ENCODE measurements at places on chromosomes 16 and 17. TPM values are rescaled to one million over a fixed set of nuclear protein-coding genes. Genes with fewer than 3 reads are reported as not detected.

AATK gene
- 6.0 TPM for total RNA-seq

CIBAR2 gene
- total RNA-seq, result not detected

TENT4B gene
- 12.5 TPM for total RNA-seq

CA5A gene
- total RNA-seq, result not detected

TMC6 gene
- 85.0 TPM for total RNA-seq

EVI2A gene
- not detected for total RNA-seq

RBFOX1 gene
- 1.4 TPM for total RNA-seq

DNA sequence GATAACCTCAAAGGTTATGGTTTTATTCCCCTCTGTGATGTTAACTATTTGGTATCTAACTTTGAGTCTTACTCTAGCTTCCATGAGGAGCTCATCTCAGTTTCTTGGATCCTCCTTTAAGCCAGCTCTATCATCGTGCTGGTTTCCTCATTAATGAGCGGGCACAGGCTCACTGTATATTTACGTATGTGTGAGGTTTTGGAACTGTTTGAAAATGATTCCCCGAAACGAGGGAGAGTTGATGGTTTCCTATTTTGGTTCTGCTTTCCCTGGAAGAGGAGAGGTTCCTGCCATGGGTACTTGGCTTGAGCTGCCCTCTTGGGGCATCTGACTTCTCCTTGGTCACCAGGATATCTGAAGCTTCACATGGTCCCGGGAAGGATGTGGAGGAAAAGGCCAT lies 32.7 kb upstream of the PIK3R6 start:
- no peaks in the 10 kb centered on the region for H3K36me3 ChIP-seq
- peaks cover 12% of the 10 kb centered on the region for H3K27me3 ChIP-seq
- no peak overlapping the region for H3K27ac ChIP-seq
- H3K4me3 ChIP-seq, result no peak overlapping the region
- no peak for DNase-seq
- peaks cover 3% of the 10 kb centered on the region for H3K4me1 ChIP-seq

GRCh38 chr16:11405331-11406176 lies 60.3 kb downstream of the RMI2 start:
- H3K36me3 ChIP-seq, result no peaks in the 10 kb centered on the region
- H3K27me3 ChIP-seq, result no peaks in the 10 kb centered on the region
- peak; percentile 43 for DNase-seq
- H3K4me3 ChIP-seq, result no peak overlapping the region
- peaks cover 5% of the 10 kb centered on the region for H3K4me1 ChIP-seq

- no peak overlapping the region for H3K27ac ChIP-seq
- peak overlapping the region; percentile 92 for H3K4me3 ChIP-seq
- no peak for DNase-seq
- peaks cover 5% of the 10 kb centered on the region for H3K27me3 ChIP-seq
Observed at GRCh38 chr17:38745545-38745944, 2.6 kb downstream of the PCGF2 start.

DNA sequence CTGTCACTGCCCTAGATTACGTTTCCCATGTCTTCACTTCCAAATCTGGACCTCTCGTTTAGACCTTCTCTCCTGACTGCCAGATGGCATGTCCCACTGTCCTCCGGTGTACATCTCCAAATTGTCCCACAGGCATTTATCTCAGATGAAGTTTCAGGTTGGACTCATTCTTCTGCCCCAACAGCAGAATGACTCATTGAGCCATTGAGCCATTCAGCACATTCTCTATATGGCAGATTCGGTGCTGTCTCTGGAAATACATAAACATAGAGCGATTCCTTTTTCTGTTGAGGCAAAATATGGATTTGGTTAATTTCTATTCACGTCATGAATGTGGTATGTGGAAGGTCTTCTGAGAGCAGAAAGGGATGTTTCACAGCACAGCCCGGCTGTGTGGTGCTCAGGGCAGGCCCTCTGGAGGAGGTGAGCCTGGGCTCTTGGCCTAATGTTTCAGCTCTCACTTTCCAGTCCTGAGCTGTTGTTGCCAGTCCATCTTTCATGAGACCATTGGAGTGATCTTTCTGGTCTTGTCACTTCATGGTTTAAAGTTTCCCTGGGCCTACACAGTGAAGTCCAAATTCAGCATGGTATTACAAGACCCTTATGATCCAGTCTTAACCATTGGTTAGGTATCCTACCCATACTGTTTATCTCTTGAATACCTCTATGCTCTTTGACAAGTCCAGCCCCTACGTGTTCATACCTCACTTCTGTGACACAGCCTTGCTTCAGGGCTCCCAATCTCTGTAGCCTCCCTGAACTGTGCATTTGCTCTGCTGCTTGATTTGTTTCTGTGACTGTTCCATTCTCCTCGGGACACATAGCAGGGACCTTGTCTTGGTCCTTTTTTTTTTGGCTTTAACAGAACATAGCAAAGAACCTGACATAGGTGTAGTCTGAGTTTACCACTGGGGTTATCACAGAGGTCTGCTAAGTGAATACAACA lies 15.9 kb downstream of the HAPSTR1 start:
- H3K4me1 ChIP-seq, result peaks cover 55% of the 10 kb centered on the region
- DNase-seq, result no peak
- H3K27ac ChIP-seq, result no peak overlapping the region
- H3K27me3 ChIP-seq, result no peaks in the 10 kb centered on the region
- no peak overlapping the region for H3K4me3 ChIP-seq
- peaks cover 14% of the 10 kb centered on the region for H3K36me3 ChIP-seq

- H3K36me3 ChIP-seq, result no peaks in the 10 kb centered on the region
- no peak overlapping the region for H3K27ac ChIP-seq
- no peaks in the 10 kb centered on the region for H3K27me3 ChIP-seq
- H3K4me3 ChIP-seq, result no peak overlapping the region
Observed at GRCh38 chr17:78267253-78268073, 36.0 kb downstream of the TMEM235 start.

- DNase-seq, result no peak
- H3K36me3 ChIP-seq, result no peaks in the 10 kb centered on the region
- H3K4me1 ChIP-seq, result no peaks in the 10 kb centered on the region
- H3K27me3 ChIP-seq, result no peaks in the 10 kb centered on the region
- no peak overlapping the region for H3K27ac ChIP-seq
Observed at GRCh38 chr16:1116693-1117077, 20.6 kb upstream of the C1QTNF8 start.

DNA sequence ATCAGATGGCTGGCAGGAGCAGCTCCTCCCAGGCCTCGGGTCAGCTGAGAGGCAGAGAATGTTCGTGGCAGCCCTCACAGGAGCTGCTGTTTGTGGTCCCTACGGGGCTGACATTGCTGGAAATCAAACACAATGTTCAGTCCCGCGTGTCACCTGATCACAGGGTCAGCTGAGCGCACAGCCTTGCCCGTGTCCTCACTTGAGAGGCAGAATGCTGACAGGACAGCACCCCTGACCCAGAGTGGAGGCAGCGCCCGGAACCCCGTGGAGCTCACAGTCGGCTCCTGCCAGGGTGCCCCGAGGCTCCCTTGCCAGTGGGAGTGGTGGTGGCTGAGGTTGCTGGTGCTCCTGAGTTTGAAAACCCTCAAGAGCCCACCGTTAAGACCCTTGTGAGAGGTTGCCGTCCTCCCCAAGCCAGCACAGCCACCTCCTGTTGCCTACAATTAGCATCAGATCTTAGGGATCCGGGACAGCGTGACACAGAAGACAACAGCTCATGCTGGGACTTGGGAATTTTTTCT lies 3.6 kb upstream of the CHMP6 start:
- no peaks in the 10 kb centered on the region for H3K36me3 ChIP-seq
- DNase-seq, result no peak
- H3K27ac ChIP-seq, result no peak overlapping the region

DNA sequence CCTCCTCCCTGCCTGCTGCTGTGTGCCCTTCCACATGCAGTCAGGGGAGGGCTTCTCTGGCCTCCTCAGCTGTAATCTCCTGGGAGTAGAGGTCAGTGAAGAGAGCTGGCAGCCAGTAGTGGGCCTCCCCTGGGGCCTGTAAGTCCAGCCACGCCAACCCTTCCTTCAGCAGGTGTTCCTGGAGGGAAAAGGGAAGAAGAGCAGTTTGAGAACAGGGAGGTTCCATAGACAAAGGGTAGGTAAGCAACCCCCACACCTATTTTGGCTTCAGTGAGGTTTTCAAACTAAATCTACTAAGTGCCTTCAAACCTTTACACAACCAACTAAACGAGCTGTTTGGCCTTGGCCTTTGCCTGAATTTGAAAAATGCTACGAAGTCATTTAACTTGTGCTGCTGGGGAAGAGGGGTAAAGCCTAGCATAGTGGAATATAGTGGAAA lies 14.2 kb downstream of the SNF8 start:
- DNase-seq, result no peak
- no peaks in the 10 kb centered on the region for H3K27me3 ChIP-seq
- H3K4me3 ChIP-seq, result no peak overlapping the region
- no peaks in the 10 kb centered on the region for H3K4me1 ChIP-seq

Data from neural crest cell (in vitro differentiated cells).